ENCODE measurements at places on chromosomes 4 and X.

GRCh38 chr4:150136036-150136435, 57.8 kb downstream of the DCLK2 start:
- peak; percentile 50 for DNase-seq

GRCh38 chr4:124427095-124427767, 285.3 kb downstream of the ANKRD50 start:
- DNase-seq, result peak; percentile 63

DNA sequence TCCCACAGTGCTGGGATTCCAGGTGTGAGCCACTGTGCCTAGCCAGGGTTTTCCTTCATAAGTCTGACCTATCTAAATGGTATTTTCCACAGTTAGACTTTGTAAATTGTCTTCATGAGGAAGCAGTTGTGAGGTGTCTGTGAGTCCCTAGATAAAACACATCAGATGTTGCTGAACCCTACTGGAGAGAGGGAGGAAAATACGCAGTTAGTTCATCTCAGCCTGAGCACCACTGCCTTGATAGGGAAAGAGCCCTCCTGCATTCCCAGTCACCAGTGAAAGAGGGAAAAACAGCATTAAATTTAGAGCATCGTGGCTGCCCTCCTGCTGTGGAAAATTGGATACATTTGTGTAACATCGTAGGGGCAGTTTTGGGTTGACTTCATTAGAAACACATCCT, 31.7 kb upstream of the CLDN34 start:
- no peak for DNase-seq

GRCh38 chrX:29555465-29556091, 659.8 kb upstream of the MAGEB2 start:
- no peak for DNase-seq

DNA sequence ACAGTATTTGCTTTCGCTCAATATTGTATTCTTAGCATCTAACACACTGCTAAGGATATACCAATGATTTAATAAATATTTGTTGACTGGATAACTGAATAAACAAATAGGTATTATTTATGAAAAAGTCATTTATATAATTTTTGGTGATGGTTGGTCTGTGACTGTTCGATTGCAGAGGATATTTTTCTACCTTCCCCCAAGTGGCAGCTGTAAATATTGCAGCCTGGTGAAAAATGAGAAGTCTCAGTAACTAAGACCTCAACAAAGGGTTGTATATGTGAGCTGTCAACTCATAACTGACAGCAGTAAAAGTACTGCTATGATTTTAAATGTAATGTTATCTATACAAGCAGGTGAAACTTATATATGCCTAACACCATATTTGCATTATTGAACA, 36.0 kb downstream of the HTR2C start:
- DNase-seq, result peak; percentile 1

- no peak for DNase-seq
Measured at GRCh38 chrX:141982296-141982695, 78.6 kb downstream of the MAGEC1 start.

DNA sequence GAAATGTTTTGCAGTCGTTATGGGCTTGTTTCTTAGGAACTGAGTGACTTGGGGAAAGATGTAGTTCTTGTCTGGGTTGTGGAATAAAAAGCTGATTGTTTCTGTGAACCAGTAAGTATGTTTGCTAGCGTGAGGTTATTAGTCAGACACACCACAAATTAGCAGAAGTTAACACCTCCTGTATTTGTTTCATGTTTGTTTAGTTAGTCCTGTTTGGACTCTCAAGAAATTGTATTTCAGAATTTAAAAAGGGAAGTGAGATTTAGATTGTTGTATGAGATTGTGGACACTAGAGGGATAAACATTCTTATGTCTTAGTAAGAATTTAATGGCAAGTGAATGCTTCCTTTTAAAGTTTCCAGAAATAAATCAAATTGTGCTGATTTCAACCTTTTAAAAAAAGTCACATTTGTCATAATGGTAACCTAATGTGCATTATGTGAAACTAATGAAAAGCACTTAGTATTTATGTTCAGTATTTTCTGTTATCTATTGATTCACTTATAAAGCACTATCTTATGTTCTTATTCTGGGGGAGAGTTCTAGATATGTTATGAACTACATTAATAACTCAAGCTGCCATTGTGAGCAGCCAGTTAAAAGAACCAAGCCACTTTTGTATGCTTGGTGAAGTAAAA, 25.6 kb downstream of the ATP10D start:
- DNase-seq, result peak; percentile 57

GRCh38 chr4:31365006-31365690, 645.0 kb downstream of the PCDH7 start:
- no peak for DNase-seq

DNA sequence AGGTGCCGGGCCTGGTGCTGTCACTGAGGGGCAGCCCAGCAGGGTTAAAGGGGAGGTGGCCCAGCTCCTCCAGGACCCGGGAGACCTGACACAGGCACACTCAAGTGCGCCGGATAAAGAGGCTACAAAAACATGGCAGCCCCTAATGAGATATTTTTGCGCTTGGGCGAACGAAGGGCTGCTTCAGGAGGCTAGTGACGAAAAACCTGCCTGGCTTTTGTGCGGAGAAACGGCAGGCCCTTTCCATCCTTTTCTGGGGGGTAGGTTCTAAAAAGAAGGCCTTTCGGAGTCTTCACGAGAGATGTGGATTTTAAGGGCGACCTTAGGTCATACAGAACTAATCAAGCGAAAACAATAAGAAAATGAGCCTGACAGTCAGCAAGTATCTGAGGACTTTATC, 35.5 kb downstream of the HELT start:
- DNase-seq, result no peak

DNA sequence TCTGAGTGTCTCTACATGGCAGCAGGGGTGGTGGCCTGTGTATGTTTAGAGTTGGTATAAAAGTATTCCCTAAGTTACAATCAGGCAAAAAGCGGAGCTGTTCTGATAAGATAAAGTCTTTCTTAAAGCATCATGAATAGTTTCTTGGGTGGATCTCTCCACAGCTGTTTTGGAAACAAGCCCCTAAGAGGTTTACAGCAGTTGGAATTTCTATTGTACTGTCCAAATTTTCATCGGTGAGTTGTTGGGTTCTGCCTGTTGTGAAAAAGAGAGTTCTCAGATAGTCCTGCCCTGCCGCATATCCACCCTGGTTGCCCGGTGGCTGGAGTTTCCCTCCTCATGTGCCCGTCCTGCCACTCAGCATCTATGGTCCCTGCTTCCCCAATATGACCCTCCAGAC, 50.1 kb downstream of the C4orf51 start:
- no peak for DNase-seq

- DNase-seq, result no peak
Measured at GRCh38 chr4:84417997-84418709, 80.9 kb downstream of the NKX6-1 start.

- DNase-seq, result no peak
Measured at GRCh38 chr4:163816494-163816893, 322.0 kb downstream of the TMA16 start.

DNA sequence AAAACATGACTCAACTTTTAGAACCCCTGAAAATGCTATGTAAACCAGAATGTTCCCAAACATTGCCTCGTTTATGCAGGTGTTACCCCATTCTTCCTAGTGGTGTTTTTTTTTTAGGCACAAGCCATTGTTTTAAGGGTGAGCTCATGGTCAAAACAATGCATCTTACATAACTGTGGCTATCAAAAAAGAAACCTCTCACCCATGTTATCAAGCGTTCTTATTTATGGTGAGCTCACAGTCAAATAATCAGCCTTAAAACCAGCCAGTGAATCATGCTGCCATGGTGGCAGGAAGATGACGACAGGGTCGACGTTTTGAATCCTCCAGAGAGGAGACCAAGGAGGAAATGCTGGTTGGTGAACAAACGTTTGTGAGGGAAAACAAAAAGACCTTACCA, 195.2 kb downstream of the KDR start:
- DNase-seq, result peak; percentile 94

- peak; percentile 58 for DNase-seq
Measured at GRCh38 chr4:98794565-98795205, 134.2 kb downstream of the EIF4E start.

DNA sequence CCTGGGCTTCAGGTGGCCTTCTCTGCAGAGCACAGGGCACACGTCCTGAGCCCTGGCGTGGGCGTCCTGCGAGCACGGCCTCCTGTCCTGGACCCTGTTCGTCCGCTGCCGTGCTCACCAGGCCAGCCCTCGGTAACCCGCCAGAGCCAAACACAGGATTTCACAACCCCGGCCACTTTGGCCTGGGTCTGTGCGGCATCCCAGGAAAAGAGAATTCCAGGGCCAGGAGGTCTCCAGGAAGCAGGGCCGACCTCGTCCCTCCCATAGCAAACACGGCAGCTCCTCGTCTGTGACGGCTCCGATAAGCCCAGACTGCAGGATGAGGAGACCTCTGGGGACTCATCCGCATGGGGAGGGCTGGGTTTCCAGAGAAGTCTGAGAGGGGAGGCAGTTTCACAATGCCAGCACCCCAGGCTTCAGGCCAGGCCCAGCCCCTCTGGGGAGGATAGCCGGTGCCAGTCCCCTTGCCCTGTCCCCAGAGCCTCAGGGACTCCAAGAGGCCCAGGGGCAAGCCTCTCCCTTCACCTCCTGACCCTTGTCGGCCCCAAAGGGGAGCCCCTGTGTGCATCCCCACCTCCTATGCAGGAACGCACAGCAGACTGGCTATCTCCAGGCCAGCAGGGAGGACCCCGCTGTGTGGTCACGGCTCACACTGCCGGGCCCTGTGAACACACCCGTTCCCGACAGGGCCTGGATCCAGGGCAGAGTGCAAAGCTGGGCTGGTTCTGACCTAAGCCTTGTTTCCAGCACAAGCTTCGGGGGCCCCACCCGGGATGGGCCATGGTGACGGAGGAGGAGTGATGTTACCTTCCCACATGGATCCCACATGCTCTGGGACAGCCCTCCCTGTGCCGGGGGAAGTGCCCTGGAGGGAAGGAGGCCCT, 22.3 kb upstream of the HTRA3 start:
- DNase-seq, result peak; percentile 35

GRCh38 chr4:148618856-148619255, 176.6 kb upstream of the NR3C2 start:
- DNase-seq, result no peak

DNA sequence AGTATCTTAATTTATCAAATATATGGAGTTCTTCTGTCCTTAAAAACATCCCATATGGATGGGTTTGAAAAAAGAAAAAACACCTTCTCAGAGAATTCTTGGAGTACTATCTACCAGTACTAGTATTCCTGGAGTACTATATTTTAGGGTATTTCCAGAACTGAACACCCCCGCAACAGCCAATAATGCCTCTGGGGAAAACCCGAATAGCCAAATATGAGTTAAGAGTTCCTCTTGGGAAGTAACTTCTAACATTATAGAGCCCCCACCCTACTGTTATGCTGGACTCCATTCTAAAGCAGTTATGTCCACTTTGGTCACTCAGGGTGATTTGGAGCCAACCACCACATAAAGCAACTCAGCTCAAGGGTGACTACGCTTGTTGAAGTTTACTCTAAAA, 115.0 kb upstream of the RASGEF1B start:
- no peak for DNase-seq

GRCh38 chrX:22730542-22730941, 269.2 kb upstream of the DDX53 start:
- DNase-seq, result no peak

DNA sequence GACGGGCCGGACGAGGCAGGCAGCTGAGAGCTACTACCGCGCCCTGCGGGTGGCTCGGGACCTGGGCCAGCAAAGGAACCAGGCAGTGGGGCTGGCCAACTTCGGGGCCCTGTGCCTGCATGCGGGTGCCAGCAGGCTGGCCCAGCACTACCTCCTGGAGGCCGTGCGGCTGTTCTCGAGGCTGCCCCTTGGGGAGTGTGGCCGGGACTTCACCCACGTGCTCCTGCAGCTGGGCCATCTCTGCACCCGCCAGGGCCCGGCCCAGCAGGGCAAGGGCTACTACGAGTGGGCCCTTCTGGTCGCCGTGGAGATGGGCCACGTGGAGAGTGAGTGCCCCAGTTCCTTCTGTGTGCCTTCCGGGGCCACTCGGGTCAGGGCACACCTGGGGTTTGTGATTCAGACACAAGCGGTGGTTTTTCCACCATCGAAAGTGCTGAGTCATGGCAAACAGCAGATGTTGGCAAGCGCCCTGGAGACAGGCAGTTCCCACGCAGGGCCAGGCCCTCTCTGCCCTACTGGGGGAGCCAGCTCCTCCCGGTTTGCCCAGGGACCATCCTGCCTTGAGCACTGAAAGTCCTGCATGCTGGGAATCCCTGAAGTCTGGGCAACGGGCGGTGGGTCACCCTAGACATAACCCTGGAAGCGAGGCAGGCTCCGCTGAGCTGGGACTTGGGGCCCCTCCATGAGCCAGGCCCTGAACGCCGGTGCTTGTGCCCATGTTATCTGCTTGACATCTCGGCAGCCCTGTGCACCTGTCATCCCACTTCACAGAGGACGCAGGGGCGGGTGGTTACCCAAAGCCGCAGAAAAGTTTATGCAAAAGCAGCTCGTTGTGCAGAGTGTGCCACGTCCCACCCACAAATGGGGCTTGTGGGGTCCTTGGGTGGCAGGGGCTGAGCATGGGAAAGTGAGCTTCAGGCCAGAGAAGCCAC, 29.5 kb downstream of the SH3TC1 start:
- DNase-seq, result peak; percentile 85

GRCh38 chrX:84907324-84907968, 96.2 kb upstream of the APOOL start:
- DNase-seq, result peak; percentile 10

All from fibroblast of pulmonary artery (primary cell).